ENCODE measurements at places on chromosomes 1 and 21.

GRCh38 chr1:88394958-88395357 lies 289.1 kb upstream of the PKN2 start:
- DNase-seq, result no peak

GRCh38 chr1:106831511-106831910 lies 225.0 kb upstream of the PRMT6 start:
- no peak for DNase-seq

DNA sequence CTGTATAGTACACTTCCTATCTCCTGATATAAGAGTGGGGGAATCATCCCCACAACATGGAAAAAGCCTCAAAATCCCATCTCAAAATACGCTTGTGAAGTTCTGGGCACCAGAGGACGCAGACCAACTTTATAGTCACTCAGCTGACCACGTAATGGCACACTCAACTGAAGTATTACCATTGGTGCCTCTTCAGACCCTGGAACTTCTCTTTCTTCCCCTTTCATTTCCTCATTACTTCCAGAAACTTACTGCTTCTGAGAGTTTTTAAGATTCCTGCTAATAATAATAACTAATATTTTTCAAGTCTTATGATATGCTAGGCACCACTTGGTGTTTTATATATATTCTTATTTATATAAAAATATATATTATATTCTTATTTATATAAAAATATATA lies 202.6 kb downstream of the PTPRC start:
- DNase-seq, result no peak

DNA sequence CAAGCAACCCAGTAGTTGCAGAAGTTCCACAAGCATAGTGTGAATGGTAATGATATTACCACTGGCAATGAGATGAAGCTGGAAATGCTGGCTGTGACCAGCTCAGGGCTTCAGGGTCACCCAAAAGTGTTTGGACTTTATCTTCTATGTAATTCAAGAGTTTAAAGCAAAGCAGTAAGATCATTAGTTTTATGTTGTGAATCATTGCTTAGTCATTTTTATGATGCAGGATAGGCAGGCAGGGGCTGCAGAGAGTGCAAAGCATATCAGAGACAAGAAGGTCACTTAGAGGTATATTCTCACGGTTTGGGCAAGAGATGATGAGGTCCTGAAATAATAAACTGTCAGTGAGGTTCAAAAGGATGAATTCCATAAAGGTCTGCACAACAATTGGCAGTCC lies 147.4 kb downstream of the OLFM3 start:
- DNase-seq, result no peak

- DNase-seq, result no peak
Observed at GRCh38 chr1:103220631-103221041, 112.3 kb upstream of the COL11A1 start.

DNA sequence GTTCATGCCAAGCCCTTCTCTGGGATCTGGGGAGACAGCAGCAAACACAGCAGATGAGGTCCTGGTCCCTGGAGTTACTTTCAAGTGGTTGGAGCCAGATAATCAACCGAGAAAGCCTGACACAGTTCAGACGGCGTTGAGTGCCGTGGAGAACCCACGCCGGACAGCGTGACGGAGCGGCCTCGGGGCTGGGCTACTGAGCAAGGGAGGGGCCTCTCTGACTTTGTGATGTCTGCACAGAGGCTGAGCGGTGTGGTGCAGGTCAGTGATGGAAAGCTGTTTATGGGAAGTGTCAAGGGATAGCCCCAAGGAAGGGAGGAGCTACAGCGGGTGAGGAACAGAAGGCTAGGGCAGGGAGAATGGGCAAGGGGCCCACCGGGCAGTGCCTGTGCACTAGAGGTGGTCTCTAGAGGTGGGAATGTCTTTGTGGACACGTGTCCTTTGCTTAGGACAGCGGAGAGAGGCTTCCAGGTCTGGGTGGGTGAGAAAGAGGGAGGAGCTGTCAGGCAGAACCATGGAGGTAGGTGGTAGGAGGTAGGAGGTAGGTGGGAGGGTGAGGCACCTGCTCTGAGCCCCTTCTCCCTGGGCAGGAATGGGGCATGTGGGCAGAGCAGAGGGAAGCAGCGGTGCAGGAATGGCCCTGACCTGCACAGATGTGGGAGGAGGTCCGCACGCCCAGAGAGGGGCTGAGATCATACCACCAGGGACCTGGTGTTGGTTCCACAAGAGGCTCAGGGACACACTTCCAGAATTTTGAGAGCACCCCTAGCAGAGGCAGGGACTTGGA lies 62.8 kb downstream of the RUNX3 start:
- no peak for DNase-seq

DNA sequence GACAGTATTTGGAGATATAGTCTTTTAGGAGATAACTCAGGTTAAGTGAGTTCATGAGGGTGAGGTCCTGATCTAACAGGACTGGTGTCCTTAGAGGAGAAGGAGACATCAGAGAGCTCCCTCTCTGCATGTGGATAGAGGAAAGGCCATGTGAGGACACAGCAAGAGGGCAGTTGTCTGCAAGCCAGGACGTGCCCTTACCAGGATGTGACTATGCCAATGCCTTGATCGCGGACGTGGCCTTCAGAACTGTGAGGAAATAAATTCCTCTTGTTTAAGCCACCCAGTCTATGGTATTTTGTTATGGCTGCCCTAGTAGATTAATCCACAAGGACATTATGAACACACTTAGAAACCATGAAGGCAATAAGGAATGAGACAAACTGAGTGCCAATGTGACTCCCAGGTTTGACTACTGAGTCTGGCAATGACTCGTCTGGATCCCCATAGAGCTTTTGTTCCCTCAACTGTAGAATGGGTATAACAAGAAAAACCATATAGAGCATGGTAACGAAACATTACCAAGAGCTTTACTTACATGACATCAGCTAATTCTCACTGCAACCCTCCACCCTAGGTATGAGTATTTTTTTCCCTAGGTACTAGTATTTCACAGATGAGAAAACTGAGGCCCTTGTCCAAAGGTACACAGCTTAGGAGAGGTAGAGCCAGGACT lies 6.5 kb downstream of the URB1 start:
- no peak for DNase-seq

All from stimulated activated naive CD8-positive, alpha-beta T cell treated with anti-CD3 and anti-CD28 coated beads, Interleukin-15, amount 100 ng/mL, for 72 hours (primary cell).